Activated CD4-positive, alpha-beta T cell treated with anti-CD3 and anti-CD28 coated beads, Interleukin-2, Interleukin-4, amounts not matched to agents 100 ng/mL and 50 ng/mL, durations not matched to agents 16 hours and 8 hours (primary cell): ENCODE measurements at places on chromosomes 4 and X.
A peak's percentile ranks its signal among the peaks of the same experiment; 100 is the strongest.

GRCh38 chrX:141669689-141670088 is 28.9 kb downstream of the SPANXD start:
- no peak for DNase-seq

- DNase-seq, result no peak
These were observed 152.4 kb downstream of the TSPAN5 start for GRCh38 chr4:98505992-98506391.

DNA sequence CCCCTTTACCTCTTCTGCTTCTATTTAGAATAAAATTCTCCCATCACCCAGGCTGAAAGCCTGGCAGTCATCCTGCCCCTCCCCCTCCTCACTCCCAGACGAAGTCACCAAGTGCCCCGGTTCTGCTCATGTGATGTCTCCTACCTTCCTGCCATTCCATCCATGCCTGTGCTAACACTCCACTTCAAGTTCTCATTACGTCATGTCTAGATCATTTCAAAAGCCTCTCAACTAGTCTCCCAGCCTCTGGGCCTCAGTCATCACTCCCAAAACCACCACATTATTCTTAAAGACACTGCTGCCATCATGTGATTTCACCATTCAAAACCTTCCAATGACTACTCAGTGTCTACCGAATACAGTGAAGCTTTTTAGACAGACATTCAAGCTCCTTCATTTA is 17.2 kb upstream of the HOPX start:
- DNase-seq, result no peak

GRCh38 chr4:185825737-185826136 is 13.7 kb upstream of the SORBS2 start:
- no peak for DNase-seq

- DNase-seq, result no peak
These were observed 271.9 kb upstream of the SMIM31 start for GRCh38 chr4:164482092-164482404.

DNA sequence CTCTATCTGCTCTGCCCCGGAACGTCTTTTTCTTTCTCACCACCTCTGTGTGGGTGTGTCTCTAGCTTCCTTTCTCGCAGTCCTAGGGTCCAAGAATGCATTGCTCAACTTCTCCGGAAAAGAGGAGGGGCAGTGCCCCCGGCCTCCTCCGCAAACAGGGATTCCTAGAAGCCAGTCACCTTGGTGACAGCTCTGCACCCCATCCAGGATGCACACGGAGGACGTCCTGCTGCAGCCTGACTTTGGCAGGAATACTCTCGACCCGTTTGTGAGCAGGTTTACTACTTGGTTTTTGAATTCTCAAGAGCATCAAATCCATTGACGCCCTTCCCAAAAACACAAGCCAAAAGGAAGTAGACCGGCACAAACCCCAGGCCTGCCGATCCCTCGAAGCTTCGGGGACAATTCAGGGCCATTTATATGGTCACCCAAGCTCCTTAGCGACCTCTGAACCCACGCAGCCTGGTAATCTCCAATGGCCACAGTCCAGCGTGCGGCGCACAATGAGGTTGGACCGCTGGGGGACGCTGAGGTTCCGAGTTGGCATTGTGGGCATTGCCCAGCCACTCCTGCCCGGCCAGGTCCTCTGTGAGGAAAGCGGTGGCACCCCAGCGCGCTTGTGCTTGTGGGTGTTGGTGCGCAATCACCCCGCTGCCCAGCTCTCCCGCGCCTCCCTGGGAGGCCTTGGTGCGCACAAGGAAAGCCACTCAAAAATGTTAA is 9.8 kb downstream of the NKX3-2 start:
- no peak for DNase-seq

DNA sequence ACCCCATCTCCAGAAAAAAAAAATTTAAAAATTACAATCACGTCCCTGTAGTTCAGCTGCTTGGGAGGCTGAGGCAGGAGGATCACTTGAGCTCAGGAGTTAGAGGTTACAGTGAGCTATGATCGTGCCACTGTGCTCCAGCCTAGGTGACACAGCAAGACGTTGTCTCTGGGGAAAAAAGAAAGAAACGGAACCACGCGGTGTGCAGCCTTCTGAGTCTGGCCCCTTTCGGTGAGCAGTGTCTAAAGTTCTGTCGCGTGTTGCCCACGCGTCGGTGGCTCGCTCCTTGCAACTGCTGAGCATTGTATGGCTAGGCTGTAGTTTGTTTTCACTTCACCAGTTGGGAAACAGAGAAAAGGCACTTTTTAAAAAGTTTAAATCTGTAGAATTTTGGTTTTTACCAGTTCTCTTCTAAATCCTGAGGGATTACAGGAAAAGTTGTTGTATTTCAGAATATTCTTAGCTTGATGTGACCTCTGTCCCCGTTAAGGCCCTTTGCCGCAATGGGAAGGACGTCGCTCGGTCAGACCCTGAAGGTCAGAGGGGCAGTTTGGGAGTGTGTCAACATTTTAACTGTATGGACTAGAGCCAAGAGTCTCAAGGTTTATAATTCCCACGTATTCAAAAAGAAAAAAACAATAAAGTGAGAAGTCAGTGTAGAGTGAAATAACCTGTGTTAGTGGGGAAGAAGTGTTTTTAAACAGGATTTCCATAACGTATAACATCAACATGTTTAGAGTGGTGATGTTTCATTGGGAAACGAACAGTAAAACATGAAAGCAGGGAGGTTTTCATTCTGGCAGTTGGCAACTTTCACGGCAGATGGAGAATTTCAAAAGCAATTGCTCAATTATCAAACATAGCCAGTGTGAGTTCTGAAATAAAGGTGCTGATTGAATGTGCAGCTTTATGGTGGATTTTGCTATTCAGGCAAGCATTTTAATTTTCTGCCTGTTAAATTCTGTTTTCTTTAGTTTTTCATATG is 45.8 kb upstream of the MSANTD1 start:
- DNase-seq, result peak; percentile 36

- no peak for DNase-seq
These were observed 120.2 kb upstream of the PDE5A start for GRCh38 chr4:119748853-119749252.

- DNase-seq, result no peak
These were observed 32.9 kb upstream of the HGFAC start for GRCh38 chr4:3408793-3409330.

DNA sequence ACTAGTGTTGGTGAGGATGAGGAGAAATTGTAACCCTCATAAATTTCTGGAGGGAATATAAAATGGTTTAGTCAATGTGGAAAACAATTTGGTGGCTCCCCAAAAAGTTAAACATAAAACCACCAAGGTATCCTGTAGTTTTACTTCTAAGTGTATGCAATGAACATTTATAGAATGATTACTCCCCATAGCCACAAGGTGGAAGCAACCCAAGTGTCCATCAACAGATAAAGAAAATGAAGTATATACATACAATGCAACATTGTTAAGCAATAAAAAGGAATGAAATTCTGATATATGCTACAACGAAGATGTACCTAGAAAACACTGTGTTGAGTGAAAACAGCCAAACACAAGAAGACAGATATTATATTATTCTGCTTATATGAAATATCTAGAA is 569.1 kb upstream of the GRID2 start:
- no peak for DNase-seq

- DNase-seq, result no peak
These were observed 1.6 kb downstream of the CXCL1 start for GRCh38 chr4:73870768-73871167.

DNA sequence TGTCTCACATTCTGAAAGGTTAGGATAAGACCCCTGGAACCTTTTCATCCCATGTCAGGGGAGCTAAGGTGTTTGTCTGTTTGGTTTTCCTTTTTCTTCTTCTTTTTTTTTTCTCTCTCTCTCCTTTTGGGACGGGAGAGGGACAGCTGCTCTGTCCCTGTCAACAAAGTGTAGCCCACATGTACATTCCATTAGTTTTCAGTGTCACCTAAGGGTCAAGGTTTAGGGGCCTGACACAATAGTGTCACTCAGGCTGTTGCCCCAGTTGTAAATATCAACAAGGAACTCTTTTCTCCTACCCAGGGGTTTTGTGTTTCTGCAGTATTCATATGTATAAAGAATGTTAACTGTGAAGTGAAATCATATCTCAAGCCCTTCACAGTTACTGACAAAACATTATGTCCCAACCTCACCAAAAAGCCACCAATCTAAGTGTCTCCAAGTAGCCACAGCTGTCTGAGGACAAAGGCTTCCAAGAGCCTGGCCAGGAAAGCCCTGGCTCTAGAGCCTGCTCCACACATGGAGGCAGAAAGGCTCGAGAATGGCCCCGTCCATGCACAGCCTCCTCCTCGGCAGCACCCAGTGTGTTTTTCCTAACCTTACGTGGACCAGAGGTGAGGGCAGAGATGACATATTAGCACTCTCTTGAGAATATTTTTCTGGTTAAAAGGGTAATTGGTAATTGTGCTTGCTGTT is 9.4 kb downstream of the IRF2 start:
- no peak for DNase-seq

GRCh38 chrX:35622040-35622439 is 176.1 kb upstream of the MAGEB16 start:
- no peak for DNase-seq

GRCh38 chr4:182538031-182538430 is 294.8 kb downstream of the TENM3 start:
- no peak for DNase-seq

DNA sequence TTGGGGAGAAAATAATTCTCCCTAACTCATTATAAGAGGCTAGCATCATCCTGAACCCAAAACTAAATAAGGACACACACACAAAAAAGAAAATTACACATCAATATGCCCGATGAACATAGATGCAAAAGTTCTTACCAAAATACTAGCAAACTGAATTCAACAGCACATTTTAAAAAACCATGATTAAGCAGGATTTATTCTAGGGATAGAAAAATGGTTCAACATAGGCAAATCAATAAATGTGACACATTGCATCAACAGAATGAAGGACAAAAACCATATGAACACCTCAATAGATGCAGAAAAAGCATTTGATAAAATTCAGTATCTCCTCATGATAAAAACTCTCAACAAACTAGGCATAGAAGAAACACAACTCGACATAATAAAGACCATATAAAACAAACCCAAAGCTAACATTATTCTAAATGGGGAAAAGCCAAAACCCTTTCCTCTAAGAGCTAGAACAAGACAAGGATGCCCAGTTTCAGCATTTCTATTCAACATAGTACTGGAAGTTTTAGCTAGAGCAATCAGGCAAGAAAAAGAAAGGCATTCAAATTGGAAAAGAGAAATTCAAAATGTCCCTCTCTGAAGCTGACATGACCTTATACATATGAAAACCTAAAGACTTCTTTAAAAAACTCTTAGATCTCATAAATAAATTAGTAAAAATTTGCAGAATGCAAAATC is 200.9 kb downstream of the NKX6-1 start:
- DNase-seq, result no peak

DNA sequence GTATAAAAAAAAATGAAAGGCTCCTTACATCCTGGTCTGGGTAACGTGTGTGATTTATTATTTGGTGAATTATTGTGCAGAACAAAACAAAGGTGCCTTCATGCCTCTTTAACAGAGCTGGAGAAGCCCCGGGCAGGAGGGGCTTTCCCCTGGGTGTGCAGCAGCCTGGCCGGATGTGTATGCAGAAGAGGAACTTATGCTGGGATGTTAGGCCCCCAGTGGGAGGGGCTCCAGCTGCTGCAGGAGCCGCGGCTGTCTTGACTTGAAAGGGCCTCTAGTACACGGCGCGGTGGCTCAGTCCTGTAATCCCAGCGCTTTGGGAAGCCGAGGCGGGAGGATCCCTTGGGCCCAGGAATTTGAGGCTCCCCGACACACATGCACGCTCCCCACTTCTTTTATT is 16.0 kb downstream of the CCNQ start:
- DNase-seq, result peak; percentile 52

GRCh38 chr4:152501846-152502536 is 33.9 kb downstream of the FBXW7 start:
- DNase-seq, result peak; percentile 10

DNA sequence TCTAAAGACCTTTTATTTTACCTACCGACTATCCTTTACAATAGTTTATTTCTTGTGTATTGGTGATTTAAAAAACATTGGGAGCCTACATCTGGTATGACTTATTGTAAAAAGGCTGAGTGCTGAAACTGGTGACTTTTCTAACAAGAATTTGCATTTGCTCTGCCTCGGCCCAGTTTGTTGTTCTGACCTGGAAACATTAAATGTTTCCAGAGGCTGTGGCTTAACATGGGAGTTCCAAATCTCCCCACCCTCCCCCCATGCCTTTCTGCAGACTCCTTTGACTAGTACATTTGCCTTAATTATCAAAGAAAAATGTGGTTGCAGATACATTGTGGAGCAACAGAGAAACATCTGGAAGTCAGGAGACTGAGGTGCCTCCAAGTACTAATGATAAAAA is 39.8 kb downstream of the SPCS3 start:
- DNase-seq, result no peak

GRCh38 chr4:89248879-89249281 is 58.7 kb downstream of the GPRIN3 start:
- no peak for DNase-seq

- peak; percentile 46 for DNase-seq
These were observed 627 bp downstream of the CDKN2AIP start for GRCh38 chr4:183445097-183445428.

DNA sequence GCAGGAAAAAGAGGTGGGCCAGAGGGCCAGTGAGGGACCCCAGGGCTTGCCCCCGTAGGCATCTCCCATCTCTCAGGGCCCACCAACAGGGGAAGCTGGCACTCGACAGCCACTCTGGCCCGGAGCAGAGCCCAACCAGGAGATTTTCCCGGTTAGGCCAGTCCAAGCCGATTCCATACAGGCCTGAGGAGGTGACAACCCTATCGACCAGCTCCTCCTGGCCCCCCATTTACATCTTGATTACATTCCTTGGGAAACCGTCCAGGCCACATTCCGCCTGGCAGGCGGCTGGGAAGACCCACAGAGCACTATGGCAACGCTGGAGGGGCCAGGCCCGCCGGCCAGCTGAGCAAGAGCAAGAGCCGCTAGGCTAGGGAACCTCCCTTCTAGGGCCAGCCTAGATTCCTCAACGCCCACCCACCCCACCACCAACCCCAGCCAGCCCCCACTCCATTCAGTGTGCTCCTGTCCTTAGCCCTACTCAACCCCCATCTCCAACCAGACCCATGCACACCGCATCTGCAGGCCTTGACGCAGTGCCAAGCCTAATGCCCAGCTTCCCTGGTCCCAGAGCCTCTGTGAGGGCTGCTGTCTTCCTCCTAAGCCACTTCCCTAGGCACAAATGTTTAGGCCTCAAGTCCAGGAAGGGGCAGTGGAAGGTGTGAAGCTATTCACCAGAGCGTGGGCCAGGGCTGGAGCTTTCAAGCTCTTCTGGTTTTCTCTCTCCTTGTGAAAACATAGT is 161.2 kb downstream of the EFNB1 start:
- DNase-seq, result no peak

GRCh38 chrX:45524805-45525204 is 324.1 kb upstream of the DIPK2B start:
- no peak for DNase-seq

GRCh38 chrX:1434871-1435240 is 17.9 kb downstream of the ASMTL start:
- no peak for DNase-seq

- no peak for DNase-seq
These were observed 21.4 kb downstream of the NKX1-1 start for GRCh38 chr4:1384675-1385372.

DNA sequence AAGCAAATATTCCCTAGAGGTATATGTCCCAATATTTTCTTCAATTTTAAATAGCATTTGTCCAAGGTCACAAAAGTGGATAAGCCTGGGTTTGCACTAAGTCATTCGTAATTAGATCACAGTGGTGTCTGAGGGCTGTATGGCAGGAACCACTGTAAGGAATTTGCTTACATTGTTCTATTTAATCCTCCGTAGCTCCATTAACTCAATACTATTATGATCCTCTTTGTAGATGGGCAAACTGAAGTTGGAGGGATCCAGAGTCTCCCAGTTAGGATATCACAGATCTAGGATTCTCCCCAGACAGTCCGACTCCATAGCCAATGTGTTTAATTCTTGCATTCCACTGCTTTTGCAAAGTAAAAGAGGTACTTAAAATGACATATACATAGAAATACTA is 242.7 kb upstream of the DCAF8L1 start:
- no peak for DNase-seq
